HFFc6 (cell line): ENCODE measurements at places on chromosomes 12 and 14. TPM values are rescaled to one million over a fixed set of nuclear protein-coding genes. Genes with fewer than 3 reads are reported as not detected.
A peak's percentile ranks its signal among the peaks of the same experiment; 100 is the strongest.

DNA sequence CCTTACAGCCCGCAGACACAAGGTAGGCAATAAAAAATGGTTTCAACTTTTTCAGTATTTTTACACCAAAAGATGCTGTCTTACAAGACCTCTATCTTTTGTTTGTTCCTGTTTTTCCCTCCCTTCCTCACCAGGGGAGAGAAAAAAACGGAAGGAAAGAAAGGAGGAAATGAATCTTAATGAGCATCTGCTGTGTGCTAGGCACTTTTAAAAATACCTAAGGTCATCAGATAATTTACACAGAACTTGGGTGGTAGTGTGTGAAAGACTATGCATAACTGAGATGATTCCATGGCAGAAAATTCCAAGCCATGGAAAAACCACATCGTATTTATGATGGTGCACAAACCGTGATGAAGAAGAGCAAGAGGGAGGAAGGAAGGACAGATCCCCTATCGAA is 121.2 kb downstream of the DIP2B start:
- peaks cover 50% of the 10 kb centered on the region for H3K4me1 ChIP-seq
- H3K36me3 ChIP-seq: peaks cover 28% of the 10 kb centered on the region
- peak overlapping the region; percentile 50 for H3K27ac ChIP-seq
- no peak for DNase-seq
- H3K4me3 ChIP-seq: peak overlapping the region; percentile 69
- peaks cover 1% of the 10 kb centered on the region; the same call in 1 of the 2 replicates for H3K27me3 ChIP-seq

GRCh38 chr12:78671295-78671694 is 193.3 kb upstream of the SYT1 start:
- peaks cover 5% of the 10 kb centered on the region for H3K4me1 ChIP-seq
- H3K36me3 ChIP-seq: no peaks in the 10 kb centered on the region
- no peak overlapping the region for H3K27ac ChIP-seq
- peak; percentile 6 for DNase-seq
- no peak overlapping the region for H3K4me3 ChIP-seq
- no peaks in the 10 kb centered on the region for H3K27me3 ChIP-seq

- peaks cover 30% of the 10 kb centered on the region for H3K4me1 ChIP-seq
- H3K36me3 ChIP-seq: no peaks in the 10 kb centered on the region; the same call in 1 of the 2 replicates
- no peak for DNase-seq
Measured at GRCh38 chr14:80781972-80782367, 159.6 kb downstream of the CEP128 start.

NPFF gene
- total RNA-seq: not detected in 2 replicates

CAPRIN2 gene
- 13.7 to 18.9 TPM (median 18.8 TPM) in 3 replicates for total RNA-seq

GLIPR1L1 gene
- not detected in 3 replicates for total RNA-seq
